ENCODE measurements at places on chromosomes 3 and 15.

DNA sequence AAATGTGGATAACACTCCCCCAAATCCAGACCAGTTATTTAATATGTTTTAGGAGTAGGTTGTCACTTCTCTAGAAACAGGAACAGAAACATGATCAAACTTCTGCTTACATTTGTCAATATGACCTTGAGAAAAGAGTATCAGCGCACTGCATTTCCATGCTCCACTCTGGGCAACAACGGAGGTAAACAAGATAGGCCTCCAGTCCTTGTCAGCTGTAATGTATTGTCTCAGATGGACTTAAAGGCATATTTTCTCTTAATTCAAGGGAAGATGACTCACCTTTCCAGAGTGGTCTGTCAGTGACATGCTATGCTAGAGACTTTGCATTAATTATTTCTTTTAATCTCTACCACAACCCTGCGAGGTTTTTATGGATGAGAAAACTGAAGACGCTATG is 51.6 kb upstream of the TCF12 start:
- no peak for DNase-seq

GRCh38 chr3:140522653-140523380 is 155.0 kb upstream of the TRIM42 start:
- no peak for DNase-seq

- DNase-seq, result no peak
These were observed 4.5 kb upstream of the LCTL start for GRCh38 chr15:66570327-66570726.

DNA sequence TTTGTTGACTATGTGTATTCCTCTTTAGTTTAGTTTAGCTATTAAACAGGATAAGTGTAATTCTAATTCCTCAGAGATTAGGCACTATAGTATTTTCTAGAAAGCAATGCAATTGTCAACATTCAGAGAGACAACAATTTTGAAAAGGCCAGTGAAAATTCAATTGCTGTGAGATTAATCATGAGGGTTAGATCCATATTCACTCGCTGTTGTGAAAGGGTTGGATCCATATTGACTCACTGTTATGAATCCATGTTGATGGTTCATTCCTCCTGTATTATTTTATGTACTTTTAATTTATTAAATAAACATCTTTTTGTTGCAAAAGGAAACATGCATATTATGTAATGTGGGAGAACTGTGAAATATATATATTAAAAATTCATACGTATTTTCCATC is 641 bp downstream of the TRAT1 start:
- DNase-seq, result no peak

DNA sequence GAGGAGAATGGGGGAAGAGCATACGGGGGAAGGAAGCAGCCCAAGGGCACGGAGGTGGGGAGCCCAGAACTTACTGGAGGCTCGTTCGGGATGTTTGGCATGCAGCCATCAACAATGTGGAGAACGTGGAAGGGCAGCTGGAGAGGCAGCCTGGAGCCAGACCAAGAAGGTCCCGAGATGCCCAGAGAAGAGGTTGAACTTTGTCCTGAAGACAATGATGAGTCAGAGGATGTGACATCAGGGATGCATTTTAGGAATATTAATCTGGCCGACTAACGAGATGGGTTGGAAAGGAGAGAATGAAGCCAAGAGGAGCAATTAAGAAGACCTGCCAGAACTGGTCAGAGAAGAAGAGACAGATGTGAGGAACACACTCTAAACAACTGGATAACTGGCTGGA is 98.2 kb downstream of the SRGAP3 start:
- no peak for DNase-seq

DNA sequence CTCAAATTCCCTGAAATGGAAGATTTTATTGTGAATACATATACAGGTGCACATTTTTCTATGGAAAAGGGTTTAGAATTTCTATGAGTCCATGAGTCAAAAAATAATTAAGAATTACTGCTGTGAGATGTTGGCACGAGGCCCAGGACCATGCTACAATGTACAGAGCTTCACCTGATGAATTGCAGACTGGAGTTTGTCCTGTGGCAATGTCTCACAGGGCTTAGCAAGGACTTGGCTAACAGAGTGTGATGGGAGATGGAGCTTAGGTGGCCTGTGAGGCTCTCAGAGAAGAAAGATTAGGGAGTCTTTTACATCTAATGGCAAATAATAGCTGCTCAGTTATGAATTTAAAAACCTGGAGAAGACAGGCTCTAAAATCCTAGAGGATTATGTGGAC is 219.5 kb upstream of the CBLB start:
- no peak for DNase-seq

- DNase-seq, result no peak
These were observed 21.0 kb upstream of the CA12 start for GRCh38 chr15:63402498-63403253.

- DNase-seq, result no peak
These were observed 100.6 kb downstream of the OXNAD1 start for GRCh38 chr3:16365491-16366128.

- no peak for DNase-seq
These were observed 22.3 kb downstream of the MECOM start for GRCh38 chr3:169641167-169641566.

DNA sequence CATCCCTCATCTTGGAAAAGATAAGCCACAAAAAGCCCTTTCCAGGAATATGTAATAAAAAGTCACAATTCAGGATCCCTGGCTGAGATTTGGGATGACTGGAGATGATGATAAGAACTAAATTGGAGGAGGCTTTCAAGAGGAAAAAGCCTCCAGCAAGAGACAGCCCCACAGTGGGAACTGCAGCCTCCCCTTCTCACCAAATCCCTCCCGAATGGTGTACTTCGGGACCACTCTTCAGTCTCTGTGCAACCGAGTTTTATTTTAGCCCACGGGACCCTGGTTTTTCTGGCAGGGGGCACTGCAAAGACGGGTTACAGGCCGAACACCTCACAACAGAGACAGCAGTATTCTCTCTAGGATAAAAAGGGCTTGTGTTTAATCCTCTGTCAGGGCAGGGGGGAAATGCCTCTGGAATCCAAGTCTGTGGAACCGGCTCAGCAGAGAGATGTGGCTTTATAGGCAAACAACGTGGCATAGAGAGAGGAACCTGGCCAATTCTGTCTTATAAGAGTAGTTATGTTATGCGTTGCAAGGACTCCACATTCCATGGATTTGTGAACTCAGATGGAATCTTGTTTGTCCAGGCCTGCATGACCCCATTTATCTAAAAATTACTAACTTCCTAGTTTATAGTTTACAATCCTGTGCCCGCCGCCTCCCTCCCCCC is 1.2 kb upstream of the LMCD1 start:
- DNase-seq, result no peak

DNA sequence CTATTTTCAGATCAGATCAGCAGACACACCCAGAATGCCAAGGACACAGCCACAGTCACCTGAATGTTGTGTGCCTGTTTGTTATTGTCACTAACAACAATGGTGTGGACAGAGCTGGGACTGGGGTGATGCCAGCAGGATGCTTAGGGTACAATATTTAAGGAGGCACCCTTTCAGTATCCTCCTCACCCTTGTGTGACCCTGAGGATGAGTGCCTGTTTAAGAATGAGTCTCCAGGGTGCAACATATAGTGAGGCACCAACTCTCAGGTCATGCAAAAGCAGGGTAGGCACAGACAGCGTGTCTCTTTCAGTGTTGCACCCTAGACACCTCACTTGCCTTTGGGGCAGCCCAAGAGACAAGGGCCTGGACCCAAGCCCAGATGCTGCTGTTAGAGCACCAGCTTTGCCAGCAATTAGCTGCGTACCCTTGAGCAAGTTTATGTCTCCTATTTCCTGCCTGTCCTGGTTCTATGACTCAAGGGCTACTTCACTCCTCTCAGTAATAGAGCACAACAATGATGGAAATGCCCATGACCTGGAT is 122.6 kb downstream of the AQP9 start:
- DNase-seq, result no peak

GRCh38 chr3:130960139-130960795 is 66.4 kb downstream of the ASTE1 start:
- DNase-seq, result no peak

DNA sequence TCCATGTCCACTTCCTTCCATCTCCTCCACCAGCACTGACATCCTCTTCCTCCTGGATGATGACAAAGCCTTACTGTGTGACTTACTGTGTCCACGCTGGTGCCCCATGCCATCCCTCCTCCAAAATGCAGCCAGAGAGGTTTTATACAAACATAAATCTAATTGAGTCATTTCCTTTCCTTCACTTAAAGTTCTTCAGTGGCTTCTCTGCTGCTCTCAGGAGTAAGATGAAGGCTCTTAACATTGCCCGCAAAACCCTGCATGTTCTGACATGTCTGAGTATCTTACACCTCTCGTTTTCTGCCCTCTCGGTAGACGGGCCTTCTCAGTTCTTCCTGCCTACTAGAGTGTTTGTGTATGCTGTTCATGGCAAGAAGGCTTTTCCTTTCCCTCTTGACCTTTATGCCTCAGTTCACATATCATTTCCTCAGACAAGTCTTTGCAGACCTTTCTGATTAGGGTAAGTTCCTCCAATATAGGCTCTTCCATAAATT is 175.5 kb downstream of the CFAP20DC start:
- no peak for DNase-seq

DNA sequence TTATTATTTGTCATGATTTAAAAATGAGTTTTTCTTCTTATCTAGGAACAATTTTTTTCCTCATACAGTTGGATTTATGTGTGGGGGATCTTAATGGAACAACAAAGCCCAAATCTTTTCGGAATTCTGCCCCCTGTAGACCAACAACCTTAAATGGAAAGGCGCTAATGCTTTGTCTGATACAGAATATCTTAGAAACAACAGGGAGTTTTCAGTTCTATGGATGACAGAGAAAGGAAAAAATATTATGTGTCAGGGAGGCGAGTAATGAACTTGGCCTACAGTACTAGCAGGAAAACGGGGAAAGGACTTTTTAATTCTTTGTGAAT is 592 bp downstream of the MOBP start:
- no peak for DNase-seq

DNA sequence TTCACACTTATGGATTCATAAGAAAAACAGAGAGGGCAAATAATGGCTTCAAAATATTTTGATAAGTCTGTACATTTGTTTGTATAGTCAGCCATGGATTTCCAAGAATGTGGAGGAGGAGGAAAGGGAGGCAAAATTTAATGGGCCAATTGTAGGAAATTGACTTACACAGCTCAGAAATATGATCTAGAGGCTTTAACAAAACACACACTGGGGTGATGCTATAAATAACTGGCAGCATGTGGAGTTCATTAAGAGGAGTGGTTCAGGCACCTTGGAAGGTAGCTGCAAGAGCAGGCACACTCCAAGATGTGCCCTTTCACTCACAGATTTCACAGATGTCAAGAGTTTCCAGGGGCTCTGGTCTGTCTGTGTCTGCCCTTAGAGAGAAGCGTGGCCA is 193.4 kb upstream of the RASGRP1 start:
- no peak for DNase-seq

DNA sequence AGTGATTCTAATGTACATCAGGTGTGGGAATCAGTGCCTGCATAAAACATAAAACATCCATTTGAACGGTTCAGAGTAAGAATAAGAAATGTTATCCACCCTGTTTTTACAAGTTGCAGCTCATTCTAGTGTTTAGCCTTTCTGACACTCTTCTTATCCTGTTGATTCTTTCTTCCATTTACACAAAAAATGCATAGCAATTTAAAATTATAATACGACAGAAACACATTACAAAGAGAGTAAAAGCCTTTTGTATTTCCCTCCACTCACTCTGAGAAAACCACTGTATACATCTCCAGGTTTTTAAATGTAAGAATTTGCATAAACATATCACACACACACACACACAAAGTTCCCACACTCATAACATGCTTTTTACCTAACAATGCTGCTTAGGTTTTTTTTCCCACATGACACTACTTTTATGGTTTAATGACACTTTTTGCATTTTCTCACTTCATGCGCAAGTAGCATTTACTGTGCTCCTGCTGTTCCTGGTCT is 199.8 kb downstream of the CNTN6 start:
- DNase-seq, result no peak

DNA sequence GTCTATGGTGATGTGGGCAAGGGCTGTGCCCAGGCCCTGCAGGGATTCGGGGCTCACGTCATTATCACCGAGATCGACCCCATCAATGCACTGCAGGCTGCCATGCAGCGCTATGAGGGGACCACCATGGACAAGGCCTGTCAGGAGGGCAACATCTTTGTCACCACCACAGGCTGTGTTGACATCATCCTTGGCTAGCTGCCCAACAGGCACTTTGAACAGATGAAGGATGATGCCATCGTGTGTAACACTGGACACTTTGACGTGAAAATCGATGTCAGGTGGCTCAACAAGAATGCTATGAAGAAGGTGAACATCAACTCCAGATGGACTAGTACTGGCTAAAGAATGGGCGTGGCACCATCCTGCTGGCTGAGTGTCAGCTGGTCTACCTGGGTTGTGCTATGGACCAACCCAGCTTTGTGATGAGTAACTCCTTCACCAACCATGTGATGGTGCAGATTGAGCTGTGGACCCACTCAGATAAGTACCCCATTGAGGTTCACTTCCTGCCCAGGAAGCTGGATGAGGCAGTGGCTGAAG is 6.1 kb upstream of the USP8 start:
- DNase-seq, result no peak

GRCh38 chr3:197269024-197269423 is 29.4 kb downstream of the DLG1 start:
- DNase-seq, result no peak

GRCh38 chr3:11713171-11713570 is 69.5 kb upstream of the VGLL4 start:
- DNase-seq, result no peak

DNA sequence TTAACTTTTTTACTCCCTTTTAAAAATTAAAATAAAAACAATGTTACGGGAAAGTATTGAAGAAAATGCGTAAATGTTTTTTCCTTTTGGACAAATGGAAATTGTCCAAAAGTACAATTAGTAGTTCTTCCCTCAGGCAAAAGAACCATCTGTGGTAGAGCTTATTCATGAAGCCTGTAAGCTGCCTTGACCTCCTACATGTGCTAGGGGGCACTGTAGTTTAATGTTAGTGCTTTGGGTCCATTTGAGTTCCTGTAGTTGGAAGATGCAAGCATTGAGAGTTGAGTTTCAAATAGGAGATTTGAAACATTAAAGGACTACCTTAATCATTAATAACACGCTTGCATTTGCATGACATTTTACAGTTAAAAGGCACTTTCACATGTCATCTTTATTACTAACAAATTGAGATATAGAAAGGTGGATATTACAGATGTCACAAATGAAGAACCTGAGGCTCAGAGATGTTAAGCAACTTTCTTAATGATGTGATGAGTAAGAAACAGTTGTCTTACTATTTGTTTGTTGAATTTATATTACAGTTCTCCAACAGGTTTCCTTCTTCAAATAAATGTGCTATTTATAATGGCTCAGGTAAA is 1.8 kb upstream of the ZNF385D start:
- no peak for DNase-seq

- no peak for DNase-seq
These were observed 55.7 kb downstream of the SPSB4 start for GRCh38 chr3:141106842-141107241.

DNA sequence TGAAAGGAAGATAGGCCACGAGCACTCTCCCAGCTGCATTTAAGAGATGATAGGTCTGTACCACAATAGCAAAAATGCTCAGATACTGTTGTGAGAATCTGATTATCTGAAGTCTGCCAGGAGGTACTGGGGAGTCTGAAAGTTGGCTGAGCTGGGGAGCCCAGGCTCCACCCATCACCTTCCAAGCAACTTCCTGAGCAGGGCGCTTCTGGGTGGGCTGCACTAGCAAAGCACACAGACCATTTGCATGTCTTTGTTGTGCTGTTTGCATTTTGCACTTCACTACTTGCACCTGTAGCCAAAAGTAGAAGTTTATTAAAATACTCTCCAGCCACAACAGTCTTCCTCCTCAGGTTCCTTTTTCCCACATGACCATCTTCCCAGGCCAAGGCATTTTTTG is 133.2 kb downstream of the ALDH1A2 start:
- no peak for DNase-seq

All from stimulated activated CD4-positive, alpha-beta T cell treated with anti-CD3 and anti-CD28 coated beads, Interleukin-15, amount 100 ng/mL, for 48 hours (primary cell).